ENCODE measurements at places on chromosomes 12 and 14.

- no peak for DNase-seq
Observed at GRCh38 chr14:55071870-55072640, 20.6 kb downstream of the MAPK1IP1L start.

- no peak for DNase-seq
Observed at GRCh38 chr14:89424241-89424640, 7.2 kb upstream of the FOXN3 start.

DNA sequence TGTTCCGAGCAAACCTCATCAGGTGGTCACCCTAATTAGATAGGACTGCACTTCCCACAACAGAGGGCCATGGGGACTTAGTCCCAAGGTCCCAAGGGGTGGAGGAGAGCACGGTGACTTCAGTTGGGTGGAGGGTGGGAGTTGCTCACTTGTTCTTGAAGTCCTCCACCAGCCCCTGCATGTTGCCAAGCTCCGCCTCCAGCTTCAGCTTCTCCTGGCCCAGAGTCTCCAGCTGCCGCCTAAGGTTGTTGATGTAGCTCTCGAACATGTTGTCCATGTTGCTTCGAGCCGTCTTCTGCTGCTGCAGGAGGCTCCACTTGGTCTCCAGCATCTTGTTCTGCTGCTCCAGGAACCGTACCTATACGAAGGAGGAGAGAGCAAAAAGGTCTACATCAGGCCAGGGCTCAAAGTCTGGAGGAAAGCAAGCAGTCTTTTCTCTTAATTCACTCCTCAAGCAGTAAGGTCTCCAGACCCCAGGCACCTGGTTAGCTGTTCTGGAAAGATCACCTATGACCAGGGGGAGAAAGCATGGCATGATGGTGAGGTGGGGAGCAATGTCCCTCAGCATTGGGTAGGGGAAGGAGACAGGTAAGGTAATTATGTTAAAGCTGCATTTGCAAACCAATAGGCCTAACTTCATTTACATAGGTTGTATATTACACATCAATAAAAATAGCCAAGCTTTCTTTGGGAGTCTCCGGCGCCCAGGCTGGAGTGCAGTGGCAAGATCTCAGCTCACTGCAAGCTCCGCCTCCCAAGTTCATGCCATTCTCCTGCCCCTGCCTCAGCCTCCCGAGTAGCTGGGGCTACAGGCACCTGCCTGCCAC is 2.9 kb downstream of the KRT8 start:
- DNase-seq, result no peak

- no peak for DNase-seq
Observed at GRCh38 chr12:22691319-22691718, 66.3 kb downstream of the ETNK1 start.

DNA sequence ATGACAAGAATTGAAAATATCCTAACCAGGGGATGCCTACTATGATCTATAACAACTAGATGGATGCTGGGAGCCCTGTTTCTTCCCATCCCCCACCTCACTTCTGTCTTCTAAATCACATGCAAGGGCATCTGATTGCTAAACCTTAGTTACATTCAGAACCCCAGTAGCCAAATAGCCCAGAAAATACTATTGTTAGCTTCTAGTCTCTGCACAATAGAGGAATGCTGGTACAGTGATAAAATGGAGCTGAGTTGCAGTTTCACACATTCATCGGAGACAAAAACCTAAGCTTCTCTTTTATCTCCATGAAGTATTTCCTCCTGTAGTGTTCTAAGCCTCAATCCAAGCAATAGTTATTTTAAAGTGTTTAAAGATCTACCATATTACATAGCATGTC is 942.9 kb downstream of the RPS29 start:
- DNase-seq, result no peak

DNA sequence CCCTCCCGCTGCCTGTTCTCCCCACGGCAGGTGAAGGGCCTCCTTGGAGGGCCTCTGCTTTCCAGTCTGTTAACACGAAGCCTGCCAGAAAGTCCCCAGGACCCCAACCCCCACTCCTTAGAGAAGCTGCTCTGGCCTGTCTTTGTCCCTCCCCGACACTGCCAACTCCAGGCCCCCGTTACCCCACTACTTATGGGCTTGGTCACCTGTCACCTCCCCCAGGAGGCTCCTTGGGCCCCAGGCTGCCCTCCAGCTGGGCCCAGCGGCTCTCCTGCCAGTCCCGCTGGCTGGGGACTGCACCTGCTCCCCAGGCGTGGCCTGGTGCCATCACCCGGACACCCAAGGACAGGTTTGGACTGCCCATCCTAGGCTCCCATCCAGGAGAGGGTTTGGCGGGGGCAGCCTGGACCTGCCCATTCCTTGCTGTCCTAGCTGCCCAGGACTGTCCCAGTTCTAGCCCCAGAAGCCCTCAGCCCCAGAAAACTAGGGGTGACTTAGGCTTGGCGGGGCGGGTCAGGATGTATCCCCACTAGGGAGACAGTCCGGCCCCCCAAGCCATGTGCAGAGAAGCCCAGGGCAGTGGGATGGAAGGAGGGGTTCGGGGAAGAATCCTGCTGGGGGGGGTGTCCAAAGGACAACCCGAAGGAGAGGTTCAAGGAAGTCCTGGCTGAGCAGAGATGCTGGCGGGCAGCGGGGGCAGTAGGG is 155.7 kb upstream of the C14orf180 start:
- DNase-seq, result no peak

GRCh38 chr12:92973614-92974013 is 44.5 kb upstream of the EEA1 start:
- DNase-seq, result no peak

DNA sequence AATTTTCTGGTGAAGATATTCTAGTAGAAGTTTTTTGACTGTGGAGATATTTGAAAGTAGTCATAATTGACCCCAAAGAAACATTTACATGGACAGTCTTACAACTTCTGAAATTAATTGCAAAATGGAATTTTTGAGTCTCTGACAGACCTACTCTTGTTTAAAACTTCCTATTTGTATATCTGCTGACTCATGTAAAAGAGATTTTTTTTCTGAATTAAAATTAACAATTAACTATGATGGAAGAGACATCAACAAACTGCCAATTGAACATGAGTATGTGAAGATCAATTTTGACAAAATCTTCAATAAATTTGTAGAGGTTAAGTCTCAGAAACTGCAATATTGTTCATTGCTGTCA is 108.5 kb upstream of the MAX start:
- no peak for DNase-seq

DNA sequence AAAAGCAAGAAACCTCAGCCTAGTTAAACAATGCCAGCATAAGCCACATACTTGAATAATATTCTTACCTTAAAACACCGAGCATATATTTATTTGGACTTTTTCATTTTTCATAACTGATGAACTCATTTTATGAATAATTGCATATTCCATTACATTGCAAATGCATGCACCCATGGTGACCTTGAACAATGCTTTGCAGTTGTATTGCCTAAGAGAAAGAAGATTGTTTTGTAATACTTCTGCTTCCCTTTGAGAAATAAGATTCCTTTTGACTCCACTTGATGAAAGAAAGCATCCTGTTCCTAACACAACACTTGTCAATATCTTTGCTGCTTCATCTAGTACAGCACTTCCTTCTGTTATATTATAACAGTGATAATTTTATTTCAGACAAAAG is 1182.2 kb downstream of the FLRT2 start:
- no peak for DNase-seq

DNA sequence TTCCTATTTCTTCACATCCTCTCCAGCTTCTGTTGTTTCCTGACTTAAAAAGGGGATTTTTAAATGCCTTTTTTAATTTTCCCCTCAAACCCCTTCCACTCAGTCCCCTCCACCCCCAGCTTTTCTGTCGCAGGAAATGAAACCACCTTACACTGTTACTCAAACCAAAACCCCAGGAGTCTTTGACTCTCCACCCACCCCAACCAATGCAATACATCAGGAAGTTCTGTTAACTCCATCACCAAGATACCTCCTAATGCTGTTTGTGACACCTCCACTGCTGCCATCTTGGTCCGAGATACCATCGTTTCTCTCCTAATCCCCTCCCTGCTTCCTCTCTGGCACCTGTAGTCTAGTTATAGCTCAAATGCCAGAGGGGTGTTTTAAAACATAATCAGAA is 25.4 kb upstream of the CPM start:
- DNase-seq, result no peak

DNA sequence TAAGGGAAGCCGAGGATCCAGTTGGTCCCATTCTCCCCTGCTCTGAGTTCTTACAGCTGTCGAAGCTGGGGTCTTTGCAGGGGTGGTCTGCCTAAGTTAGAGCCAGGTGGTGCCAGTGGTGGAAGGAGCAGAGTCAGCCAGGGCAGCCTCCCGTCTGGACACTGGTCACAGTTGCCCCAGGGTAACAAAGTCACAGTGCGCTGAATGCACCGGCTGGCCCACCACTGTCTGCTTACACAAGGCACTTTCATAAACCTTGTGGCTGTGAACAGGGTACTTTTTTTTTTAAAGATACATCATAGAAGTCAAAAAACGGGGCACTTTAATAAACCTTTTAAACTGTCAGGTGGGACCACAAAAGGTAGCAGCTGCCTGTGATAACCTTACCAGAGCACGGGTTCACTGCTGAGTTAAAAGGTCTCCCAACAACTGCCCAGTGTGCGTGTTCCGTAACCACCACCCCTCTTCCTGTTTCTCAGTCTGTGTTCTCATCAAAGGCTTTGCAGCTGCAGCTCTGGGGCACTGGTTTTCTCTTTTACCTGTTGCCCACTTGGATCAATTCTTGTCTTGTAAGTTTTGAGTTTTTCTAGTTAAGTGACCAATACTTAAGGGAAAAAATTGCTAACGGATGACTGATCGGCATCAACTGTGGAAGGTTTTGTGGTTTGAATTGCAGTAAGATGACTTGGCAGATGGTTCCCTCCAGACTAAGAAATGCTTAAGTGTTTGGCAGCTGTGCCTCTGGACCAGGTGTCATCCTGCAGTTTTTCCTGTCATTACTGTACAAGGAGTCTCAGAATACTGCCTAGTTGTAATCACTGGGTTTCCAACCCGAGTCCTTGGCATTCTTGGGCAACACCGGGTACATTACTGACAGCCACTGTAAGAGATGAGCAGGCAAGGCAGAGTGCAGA is 55.9 kb downstream of the DYNC1H1 start:
- peak; percentile 3 for DNase-seq

- no peak for DNase-seq
Observed at GRCh38 chr12:111467092-111467856, 61.6 kb downstream of the SH2B3 start.

DNA sequence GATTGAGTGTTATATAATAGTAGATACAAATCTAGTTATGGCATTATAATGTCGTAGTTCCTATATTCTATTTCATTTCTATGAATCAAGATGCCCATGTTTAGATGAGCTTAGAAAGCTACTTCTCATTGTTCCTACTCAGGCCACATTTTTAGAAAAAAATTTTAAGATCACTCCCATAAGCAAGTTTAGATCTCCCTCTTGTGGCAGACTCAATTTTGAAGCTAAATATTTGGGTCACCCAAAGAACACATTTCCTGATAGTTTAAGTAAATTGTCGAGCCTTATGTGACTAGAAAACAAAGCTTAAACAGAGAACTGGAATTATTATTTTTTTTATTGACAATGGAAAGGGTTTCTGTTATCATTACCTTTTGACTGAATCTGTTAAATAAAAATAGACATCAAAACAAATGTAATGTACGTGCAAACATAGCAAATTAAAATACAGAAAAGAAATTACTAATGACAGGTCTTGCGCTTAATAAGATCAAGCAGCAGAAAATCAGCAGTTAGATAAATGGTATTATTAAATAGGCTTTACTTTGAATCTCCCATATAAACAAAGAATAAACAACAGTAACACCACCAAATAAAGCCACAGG is 180.2 kb downstream of the ACSS3 start:
- DNase-seq, result no peak

DNA sequence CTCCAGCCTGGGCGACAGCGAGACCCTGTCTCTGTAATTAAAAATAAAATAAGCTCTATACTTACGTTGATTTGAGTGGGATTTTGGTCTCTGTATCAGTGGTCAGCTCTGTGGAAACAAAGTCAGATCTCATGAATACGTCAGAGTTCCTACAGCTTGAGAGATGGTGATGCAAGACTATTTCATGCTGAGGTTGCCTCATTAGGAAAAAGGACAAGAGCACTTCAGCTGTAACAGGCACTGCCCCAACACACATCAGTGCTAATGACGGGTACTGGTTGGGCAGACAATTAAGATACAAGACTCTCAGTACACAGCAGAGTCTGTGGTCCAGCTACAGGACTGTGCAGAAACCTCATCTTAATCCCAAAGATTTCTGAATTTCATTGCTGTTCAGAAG is 246.4 kb upstream of the AMIGO2 start:
- no peak for DNase-seq

DNA sequence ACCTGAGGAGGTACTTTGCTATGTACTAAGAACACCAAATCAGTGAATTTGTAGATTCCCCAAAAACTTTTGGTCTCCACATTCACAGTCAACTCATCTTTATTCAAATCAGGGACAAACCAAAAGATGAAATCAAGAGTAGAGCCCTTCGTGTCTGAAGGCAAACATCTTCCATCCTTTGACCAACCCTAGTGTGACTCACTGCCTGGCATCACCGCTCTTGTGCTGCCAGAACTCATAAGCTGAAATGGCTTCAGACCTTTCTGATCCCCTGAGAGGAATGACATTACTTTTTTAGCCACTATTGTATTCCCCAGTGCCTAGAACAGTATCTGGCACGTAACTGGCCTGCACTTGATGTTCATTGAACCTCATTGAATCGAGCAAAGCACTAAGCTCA is 50.1 kb downstream of the GOLGA5 start:
- DNase-seq, result no peak

DNA sequence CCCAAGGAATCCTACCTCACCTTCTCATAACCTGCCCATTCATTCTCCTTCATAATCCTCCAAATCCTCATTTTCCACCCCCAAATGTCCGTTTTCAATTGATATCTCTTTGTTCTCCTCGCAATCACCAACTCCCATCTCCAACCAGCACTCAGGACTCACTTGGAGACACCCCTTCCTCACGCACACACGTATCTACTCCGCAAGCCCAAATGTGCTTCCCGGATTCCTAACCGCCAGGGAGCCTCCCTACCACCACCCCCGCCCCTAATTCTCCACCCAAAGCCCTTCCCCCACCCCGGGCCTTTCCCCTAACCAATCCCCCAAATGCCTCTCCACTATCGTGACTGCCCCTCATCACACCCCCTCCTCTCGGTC is 304 bp downstream of the KCTD10 start:
- no peak for DNase-seq

- DNase-seq, result no peak
Observed at GRCh38 chr12:47560415-47560814, 145.4 kb downstream of the RPAP3 start.

- DNase-seq, result no peak
Observed at GRCh38 chr14:75803765-75804164, 142.7 kb downstream of the TTLL5 start.

DNA sequence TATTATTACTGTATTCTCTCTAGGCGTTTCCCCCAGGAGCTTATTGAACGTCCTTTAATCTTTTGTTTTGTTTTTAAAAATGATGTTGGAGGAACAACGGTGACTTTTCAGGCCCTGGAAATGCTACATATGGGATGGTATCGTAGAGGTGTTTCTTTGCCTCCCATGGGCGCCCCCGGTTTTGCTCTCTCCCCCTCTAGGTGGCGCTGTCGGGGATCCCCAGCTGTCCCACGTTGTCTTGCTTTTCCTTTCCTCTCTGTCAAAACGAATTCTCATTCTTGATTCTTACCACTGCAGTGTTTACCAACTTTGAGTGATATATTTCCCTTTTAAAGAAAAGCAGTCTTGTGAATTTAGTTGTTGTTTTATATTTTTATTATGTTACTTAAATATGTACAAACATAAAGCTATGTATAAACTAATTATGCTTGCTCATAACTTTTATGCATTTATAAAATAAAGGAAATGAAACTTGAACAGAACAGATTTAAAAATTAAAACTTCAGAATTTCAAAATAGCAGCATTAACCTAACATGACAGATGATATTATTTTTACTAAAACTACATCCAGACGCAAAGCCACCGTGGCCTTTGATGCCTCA is 171.9 kb downstream of the RGS6 start:
- DNase-seq, result no peak
